ENCODE measurements at places on chromosomes 6 and 20.

GRCh38 chr6:24154121-24154520 is 28.1 kb downstream of the NRSN1 start:
- no peak for DNase-seq

GRCh38 chr6:490251-491037 is 98.9 kb downstream of the IRF4 start:
- no peak for DNase-seq

DNA sequence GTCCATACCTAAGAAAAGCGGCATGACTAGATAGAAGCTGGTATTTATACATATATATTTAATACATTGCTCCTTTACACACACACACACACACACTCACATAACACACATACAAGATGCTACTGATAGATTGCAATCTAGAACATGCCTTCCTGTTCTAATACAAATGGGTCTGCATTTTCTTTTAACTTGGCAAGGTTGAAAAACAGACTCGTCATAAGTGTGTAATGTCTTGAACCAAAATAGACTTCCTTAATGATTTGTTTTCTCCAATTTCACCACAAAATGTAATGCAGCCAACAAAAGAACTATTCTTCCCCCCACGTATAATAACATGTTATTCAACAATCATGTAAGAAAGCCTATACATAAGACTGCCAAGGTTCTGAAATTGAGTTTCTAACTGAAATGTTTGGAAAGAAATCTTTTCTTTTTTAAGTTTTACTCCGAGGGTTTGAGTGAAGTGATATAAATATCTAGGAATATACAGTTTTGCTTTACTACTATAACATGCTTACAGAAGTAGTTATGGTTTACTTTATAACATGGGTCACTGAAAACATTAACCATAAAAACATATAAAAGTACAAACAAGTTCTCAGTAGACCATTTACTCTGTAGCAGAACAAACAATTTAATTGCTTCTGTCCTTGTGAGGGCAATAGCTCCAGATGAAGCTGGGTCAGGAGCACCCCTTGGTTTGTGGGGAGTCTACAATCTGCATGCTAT is 207.5 kb downstream of the FOXC1 start:
- DNase-seq: no peak

DNA sequence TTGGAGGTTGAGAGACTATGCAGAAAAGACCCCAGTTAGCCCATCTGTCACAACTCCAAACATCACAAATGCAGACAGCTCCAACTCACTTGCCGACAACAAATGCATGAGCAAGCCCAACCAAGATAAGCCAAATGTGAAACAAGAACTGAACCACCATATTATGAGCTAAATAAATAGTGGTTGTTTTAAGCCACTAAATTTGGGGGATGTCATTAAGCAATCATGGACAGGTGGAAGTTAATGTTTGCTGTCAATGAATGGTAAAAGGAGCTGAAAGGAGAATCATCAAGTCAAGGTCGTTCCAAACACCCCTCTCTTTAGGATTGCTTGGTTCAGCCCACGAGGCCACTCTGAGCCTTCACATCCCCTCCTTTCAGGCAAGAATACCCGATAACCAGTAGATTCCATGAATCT is 71.2 kb upstream of the PLCB4 start:
- DNase-seq: no peak

DNA sequence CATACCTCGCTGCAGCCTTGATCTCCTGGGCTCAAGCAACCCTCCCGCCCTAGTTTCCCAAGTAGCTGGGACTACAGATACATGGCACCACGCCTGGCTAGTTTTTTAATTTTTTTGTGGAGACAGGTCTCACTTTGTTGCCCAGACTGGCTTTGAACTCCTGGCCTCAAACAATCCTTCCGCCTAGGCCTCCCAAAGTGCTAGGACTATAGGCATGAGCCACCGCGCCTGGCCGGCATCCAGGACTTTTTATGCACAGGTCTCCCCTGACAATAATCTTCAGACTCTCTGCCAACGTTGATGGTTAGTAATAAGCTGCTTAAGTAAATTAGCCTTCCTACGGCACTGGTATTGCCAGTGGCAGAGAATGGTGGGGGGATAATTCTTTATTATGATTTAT is 110.5 kb upstream of the MTHFD1L start:
- DNase-seq: no peak
